Camera-type eye (tissue), 1 donor: ENCODE measurements at places on chromosomes 12 and 14. TPM values are rescaled to one million over a fixed set of nuclear protein-coding genes. Genes with fewer than 3 reads are reported as not detected.

The KCNA5 gene
- 24.7 TPM for total RNA-seq

The RFX4 gene
- total RNA-seq = 0.11 TPM

The MDM1 gene
- total RNA-seq = 47.8 TPM

The SYNDIG1L gene
- total RNA-seq = 0.60 TPM

The RNASE3 gene
- not detected for total RNA-seq

The ST8SIA1 gene
- total RNA-seq = 20.5 TPM

The LIN7A gene
- total RNA-seq = 35.1 TPM

The FMNL3 gene
- 30.1 TPM for total RNA-seq

The KIF26A gene
- 31.3 TPM for total RNA-seq

The NOS1 gene
- 2.0 TPM for total RNA-seq

The RASAL1 gene
- total RNA-seq = 2.9 TPM

The GPRC5D gene
- not detected for total RNA-seq

The KRT85 gene
- total RNA-seq = 0.27 TPM

The KRT74 gene
- not detected for total RNA-seq

The TAC3 gene
- total RNA-seq = 0.93 TPM

The GLIPR1L1 gene
- total RNA-seq = not detected

The LYZ gene
- 104 TPM for total RNA-seq

The JKAMP gene
- total RNA-seq = 125 TPM
